ENCODE measurements at places on chromosomes 7 and 10. TPM values are rescaled to one million over a fixed set of nuclear protein-coding genes. Genes with fewer than 3 reads are reported as not detected.

The PPP1R9A gene
- 16.9 TPM for total RNA-seq

The ACSM6 gene
- 0.58 TPM for total RNA-seq

The OPALIN gene
- total RNA-seq = not detected

The CALML3 gene
- total RNA-seq = not detected

The COPG2 gene
- 7.6 TPM for total RNA-seq

DNA sequence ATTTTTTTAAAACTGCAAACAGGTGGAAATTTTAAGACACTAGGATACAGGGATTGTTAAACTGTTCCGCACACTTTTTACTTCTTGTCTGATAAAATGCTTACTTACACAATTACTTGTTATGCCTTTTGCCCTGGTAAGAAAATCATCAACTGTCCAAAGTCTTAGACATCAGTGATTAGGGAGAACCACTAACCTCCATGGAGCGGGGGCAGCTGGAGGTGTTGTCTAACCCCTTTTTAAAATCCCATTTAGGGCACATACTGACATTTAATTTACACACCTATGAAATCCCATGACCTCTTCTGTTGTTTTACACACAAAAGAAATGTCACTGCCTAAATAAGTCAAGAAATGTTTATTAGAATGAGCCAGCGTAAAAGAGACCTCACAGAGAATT is 65.7 kb downstream of the TRIM24 start:
- no peaks in the 10 kb centered on the region for H3K4me1 ChIP-seq
- H3K4me3 ChIP-seq = no peak overlapping the region
- peaks cover 74% of the 10 kb centered on the region for H3K36me3 ChIP-seq
- DNase-seq = no peak
- H3K27ac ChIP-seq = no peak overlapping the region

DNA sequence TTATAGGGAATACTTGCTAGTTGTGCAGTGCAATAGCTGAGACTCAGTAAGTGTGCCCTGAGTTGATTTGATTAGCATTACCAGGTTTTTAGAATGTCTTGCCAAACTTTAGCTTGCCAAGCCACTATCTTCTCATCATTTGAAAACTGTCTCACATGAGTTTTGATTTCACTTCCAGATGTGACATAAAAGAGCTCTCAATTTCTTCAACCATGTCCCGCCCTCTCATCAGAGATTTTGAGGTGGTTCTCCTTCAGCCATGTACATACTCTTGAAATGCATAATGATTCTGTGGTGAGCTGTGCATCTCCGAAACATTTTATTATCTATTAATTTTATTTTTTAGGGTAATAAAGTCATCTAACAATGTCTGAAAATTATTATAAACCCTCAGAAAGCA is 215.0 kb upstream of the SEMA3E start:
- no peaks in the 10 kb centered on the region for H3K4me1 ChIP-seq
- no peaks in the 10 kb centered on the region for H3K36me3 ChIP-seq
- no peaks in the 10 kb centered on the region for H3K27me3 ChIP-seq
- no peak overlapping the region for H3K4me3 ChIP-seq

All from stomach (tissue), 19 donors.